ENCODE measurements at places on chromosomes 4 and X. TPM values are rescaled to one million over a fixed set of nuclear protein-coding genes. Genes with fewer than 3 reads are reported as not detected.
A peak's percentile ranks its signal among the peaks of the same experiment; 100 is the strongest.

DNA sequence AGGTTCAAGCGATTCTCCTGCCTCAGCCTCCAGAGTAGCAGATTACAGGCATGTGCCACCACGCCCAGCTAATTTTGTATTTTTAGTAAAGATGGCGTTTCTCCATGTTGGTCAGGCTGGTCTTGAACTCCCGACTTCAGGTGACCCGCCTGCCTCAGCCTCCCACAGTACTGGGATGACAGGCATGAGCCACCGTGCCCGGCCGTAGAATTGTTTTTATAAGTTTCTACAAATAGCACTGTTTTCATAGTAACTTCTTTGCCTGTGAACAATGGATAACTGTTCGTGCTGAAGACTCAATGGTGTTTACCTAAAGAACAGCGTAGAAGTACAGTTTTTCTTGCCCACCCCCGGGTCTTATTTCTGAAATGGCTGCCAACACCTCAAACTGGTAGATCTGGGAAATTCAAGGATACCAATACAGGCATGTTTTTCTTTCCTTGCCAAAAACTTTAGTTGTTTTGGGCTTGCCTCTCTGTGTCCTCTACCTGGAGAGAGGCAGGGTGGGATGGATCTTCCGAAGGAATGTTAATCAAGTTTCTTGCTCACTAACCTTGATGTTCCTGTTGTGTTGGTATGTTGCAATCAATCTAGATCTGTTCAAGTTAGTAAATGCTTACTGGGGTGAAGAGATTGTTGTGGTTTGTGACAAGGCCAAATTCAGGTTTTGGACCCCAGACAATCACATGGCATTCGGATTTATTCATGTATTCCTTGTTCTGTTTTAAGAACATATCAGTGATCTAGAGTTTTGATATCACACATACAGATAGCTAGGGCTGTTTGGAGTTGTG lies 2.8 kb upstream of the RUFY3 start:
- no peak for DNase-seq

DNA sequence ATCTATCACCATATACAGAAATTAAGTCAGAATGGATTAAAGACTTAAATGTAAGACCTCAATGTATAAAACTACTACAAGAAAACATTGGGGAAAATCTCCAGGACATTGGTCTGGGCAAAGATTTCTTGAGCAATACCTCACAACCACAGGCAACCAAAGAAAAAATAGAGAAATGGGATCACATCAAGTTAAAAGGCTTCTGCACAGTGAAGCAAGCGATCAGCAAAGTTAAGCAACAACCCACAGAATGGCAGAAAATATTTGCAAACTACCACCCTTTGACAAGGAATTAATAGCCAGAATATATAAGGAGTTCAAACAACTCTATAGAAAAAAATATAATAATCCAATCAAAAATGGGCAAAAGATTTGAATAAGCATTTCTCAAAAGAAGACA lies 236.9 kb upstream of the EMCN start:
- DNase-seq: no peak

DNA sequence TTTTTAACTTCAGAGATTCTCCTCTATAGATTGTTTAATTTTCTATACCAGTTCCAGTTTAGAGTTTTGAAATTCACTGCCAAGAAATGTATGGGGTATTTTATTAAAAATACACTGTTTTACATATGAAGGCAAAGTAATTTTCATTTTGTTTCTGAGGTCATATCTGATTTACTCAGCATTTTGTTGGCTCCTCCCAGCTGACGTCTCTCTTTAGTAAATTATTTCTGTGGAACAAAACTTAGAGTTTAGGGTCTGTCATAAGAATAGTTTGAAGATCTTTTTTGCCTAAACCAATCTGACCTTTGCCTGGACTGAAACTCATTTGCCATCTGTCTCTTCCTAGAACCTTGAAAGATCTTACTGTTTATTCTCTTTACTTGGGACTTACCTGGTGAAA lies 16.9 kb downstream of the FNIP2 start:
- DNase-seq: no peak

GRCh38 chr4:93201471-93202096 lies 627.0 kb upstream of the ATOH1 start:
- DNase-seq: no peak

GRCh38 chr4:89492581-89493071 lies 185.0 kb upstream of the GPRIN3 start:
- no peak for DNase-seq

DNA sequence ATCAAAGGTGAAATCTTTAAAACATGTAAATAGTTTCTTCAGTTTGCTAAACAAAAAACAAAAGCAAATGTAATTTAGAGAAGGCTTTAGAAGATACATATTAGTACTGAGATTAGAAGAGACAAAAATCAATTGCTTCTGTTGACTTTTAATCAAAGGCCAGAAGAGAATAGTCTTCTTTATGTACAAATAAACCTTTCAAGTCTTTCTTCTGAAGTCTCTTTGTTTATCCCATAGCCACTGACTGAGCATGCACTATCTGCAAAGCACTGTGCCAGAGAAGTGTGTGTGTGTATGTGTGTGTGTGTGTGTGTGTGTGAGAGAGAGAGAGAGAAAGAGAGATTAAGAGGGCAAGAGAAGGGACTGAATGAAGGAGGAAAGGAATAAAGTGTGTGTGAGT lies 198.4 kb downstream of the GLUD2 start:
- DNase-seq: no peak

- no peak for DNase-seq
Observed at GRCh38 chrX:115138040-115138439, 51.2 kb upstream of the RBMXL3 start.

DNA sequence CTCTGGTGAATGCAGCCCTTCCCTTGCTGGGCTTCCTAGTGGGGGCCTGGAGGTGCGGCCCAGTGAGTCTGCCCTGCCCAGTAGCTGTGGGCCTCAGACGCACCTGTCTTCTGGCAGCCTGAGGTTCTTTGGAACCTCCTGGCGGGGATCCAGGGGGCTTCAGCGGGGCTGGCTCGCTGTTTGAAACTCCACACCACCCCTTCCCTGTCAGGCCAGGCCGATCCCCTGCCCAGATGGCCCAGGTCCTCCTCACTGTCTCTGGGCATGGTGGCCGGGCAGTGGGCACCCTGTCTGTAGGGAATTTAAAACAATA lies 10.7 kb upstream of the NKX1-1 start:
- DNase-seq: no peak

DNA sequence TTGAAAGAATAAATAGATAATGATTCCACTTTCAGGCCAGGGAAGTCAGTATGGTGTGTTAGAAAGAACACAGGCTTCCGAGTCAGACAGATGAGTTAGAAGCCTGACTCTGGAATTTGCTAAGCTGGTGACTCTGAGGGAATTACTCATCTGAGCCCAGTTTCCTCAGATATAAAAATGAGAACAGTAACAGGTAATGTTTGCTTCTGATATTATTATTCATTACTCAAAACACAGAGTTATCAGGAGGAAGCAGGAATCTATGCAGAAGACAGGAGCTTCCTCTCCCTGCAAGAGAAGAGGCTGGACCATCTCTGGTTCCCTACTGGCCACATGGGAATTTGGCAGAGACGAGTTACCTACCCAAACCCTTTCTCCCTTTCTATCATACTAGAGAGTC lies 163.1 kb downstream of the EVC2 start:
- DNase-seq: no peak

- DNase-seq: no peak
Observed at GRCh38 chr4:26273616-26273980, 47.2 kb upstream of the RBPJ start.

- DNase-seq: peak; percentile 42
Observed at GRCh38 chr4:104967034-104967401, 179.7 kb upstream of the TET2 start.

GRCh38 chr4:60588556-60588955 lies 611.6 kb upstream of the ADGRL3 start:
- DNase-seq: no peak

DNA sequence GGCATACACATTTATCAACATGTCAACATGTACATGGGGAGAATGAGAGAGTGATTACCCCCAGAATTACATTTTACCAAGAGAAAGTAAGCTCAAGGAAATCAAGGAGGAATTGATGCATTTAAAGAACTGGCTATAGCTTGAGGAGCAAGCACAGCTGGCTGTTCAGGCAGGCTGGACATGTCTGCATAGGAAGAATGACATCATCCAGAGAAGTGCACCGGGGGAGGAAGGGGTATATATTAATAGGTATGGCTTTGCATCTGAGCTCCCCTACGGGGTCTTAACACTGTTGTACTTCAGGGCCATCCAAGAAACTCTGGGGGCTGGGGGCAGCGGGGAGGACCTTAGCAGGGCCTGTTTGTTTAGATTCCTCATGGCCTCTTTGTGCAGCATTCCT lies 222.4 kb upstream of the VCX start:
- DNase-seq: no peak

SUPT20HL1 gene
- total RNA-seq: not detected

IL2 gene
- not detected for total RNA-seq

ANK2 gene
- total RNA-seq: 69.3 TPM

PPBP gene
- total RNA-seq: not detected

TMEM271 gene
- not detected for total RNA-seq

All from mucosa of descending colon (tissue), 3 donors.